ENCODE measurements at places on chromosomes 2 and 18. TPM values are rescaled to one million over a fixed set of nuclear protein-coding genes. Genes with fewer than 3 reads are reported as not detected.

- no peak for DNase-seq
Measured at GRCh38 chr18:22145160-22145559, 24.2 kb upstream of the GATA6 start.

DNA sequence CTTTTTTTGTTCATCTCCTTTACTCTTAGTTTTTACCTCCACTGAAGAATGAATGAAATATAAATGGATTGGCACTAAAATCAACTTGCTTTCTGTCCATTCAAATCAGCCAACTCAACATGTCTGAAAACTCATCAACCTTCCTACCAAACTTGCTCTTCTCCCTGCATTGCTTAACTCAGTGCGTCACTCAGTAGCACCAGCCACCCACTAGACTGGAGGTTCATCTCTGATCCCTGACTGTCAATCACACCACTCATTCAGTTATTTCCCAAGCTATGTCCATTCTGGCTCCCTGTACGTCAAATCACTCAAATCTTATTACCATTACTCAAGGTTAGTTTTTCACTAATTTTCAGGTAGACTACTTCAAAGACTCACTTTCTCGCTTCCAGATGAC lies 75.2 kb upstream of the RBMS1 start:
- DNase-seq: no peak

TMEM17 gene
- 4.4 TPM for total RNA-seq

DNA sequence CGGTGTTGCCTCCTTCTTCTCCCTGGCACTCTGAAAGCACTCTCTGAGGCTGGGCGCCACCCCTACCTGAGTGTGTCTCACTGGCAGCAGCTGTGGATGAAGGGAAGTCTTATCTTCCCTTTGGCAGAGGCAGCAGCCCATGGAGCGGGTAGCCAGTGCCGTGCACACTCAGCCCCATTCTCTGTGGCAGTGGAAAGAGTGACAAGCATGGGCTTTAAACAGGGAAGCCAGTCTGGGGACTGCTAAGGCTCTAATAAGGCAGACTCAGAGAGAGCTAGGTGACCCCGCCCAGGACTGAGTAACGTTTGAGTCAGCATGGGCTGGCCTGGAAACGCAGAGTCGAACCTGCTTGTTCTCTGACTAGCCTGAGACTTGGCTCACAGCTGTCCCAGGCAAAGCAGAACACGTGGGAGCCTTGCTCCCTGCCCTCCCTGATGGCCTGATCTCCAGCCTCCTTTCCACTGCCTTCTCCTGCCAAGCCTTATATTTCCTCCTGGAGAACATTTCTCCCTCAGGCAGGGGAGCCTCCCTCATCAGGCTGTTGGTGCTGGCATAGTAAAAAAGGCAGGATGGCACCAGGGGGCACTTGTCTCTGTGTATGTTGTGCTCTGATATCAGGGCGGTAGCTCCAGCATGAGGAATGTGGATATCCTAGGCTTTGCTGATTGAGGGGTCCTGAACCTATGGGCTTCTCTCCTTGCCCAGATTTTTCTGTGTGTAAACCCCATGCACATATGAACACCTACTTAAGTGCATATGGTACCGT lies 93.9 kb upstream of the LGALSL start:
- DNase-seq: peak; percentile 95

DNA sequence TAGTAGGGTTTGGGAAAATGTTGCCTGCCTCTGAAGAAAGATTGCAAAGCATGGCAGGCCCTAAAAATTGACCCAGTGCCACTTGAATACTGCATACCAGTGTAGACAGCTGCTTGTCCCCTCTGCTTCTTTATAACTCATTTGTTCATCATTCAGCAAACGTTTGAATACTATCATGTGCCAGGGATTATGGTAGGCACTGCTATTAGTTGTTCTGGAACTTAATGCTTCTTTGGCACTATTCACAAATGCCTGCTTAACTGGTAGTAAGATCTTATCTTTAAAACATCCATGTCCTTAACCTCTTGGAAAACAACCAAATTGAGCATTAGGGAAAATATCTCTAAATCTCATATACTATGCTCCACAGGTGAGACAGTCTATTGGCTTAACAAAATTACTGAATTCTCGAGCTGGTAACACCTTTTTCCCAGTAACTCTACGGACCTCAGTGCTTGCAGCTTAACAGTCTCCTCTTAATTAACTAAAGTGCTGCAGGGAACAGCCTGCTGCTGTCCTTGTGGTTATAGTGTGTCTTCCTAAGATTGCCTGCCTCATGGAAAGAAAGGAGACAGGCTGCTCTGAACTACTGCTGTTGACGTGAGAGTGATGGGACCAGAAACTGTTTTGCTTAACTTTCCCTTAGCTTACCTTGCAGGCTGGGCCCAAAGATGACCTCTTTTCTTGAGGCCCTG lies 93.2 kb downstream of the MIB1 start:
- DNase-seq: no peak

DNA sequence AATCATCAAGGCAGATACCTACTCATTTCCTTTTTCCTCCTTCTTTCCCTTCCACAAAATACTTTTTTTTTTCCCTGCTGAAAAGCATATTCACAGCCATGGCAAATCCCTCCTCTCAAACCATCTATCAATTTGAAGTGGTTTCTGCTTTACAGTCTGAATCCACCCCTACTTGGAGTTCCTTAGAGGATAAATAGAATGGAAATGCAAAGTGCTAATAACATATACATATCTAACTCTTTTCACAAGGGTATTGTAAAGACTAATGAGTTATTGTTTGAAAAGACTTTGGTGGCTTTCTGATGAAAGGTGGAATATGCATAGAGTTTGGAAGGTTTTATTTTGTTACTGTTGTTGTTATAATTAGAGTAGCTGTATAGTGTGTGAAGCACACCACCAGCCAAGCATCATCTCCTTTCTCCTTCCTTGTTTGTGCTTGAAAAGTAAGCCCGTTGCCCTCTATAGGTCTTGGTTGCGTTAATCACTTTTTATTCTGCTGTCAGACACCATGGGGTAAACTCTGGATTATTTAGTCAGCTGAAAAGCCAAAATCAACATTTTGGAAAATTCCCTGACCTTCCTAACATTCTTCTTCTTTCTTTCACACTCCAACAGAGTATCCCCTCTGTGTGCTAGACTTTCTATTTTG lies 2126.9 kb upstream of the CELF4 start:
- DNase-seq: no peak

STON1 gene
- total RNA-seq: 24.6 TPM

DNA sequence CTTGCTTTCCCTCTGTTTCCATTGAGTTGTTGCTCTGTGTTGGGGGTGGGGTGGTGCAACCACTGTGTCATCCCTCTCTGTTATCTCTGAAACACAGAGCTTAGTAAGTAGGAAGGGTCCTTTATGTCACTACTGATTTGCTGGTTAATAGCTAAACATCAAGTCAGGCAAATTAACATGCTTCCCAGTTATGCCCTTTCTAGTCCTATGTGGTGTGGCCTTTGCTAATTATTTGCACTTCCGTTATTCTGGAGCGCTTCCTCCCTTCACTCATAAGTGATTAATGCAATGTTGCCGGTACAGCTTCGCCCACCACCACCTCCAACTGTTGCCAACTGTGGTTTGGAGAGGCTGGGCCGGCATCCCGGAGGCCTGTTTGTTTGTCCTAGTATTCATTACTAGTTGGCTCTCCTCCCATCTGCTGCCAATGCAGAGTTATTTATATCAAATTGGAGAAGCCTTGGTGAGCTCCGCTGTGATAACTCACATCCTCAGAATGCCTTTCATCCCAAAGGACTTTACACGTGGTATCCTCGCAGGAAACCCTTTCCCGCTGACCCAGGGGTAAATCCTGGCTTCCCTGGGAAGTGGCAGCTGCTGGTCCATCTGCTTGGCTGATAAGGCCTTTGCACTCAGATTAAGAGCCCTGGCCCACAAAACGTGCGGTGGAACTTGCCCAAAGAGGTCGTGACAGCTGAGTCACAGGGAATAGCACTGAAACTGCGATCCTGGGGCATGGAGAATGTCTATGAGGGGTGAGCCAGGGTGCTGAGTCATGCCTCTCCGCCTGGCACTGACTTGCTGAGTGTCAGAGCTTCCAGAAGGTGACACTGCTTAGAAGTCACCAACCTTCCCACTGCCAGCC lies 72.0 kb upstream of the ZCCHC2 start:
- DNase-seq: peak; percentile 79

- peak; percentile 8 for DNase-seq
Measured at GRCh38 chr2:240469740-240470139, 34.3 kb downstream of the GPC1 start.

Measured in fibroblast of the aortic adventitia (primary cell).